ENCODE measurements at places on chromosomes 5 and 9. TPM values are rescaled to one million over a fixed set of nuclear protein-coding genes. Genes with fewer than 3 reads are reported as not detected.

DNA sequence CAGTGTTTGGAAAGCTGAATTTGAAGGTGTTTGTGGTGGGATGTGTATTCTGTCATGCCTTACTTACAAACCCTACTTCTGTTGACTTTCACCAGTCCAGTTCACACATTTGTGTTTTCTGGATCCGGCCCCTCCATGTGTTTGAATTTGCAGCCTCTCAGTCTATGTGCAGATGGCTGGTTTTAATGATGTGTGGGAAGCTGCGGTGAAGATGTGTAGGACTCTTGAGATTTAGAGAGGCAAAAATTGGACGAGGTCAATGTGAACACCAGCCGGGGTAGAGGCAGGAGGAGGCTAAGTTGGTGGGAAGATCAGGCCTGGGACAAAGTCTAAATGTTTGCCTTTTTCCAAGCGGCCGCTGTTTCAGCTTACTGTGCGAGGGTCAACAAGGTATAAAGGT lies 115.4 kb upstream of the KLF9 start:
- no peak for DNase-seq

- no peak for DNase-seq
Observed at GRCh38 chr9:126763130-126763764, 41.6 kb upstream of the ZBTB43 start.

DNA sequence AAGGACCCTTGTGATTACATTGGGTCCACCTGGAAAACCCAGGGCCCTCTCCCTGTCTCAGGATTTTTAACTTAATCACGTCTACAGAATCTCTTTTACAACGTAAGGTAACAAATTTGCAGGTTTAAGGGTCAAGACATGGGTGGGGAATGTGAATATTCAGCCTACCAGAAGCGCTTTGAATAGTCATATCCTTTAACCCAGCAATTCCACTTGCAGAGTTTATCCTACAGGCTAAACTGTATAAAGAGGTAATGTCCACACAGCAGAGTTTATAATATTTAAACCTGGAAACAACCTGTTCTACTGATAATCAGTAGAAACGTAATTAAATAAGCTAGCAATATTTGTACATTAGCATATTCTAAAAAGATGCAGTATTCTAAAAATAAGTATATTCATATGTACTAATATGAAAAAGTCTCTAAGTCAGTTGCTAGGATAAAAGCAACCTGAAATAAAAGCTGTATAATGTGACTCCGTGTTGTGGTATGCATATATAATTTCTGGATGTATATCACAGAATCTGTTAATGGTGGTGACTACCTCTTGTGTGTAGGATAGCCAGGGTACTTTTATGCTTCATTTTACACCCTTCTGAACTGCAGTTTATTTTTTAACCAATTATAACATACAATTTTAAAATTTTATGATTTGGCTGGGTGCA lies 14.1 kb upstream of the NIPAL4 start:
- DNase-seq, result peak; percentile 54

- DNase-seq, result no peak
Observed at GRCh38 chr9:112809906-112810305, 59.3 kb downstream of the SNX30 start.

- DNase-seq, result no peak
Observed at GRCh38 chr5:68464424-68464823, 248.9 kb downstream of the PIK3R1 start.

GRCh38 chr5:56685503-56686217 lies 129.7 kb upstream of the MAP3K1 start:
- no peak for DNase-seq

GRCh38 chr9:7216004-7216841 lies 458.4 kb downstream of the KDM4C start:
- DNase-seq, result peak; percentile 79

- peak; percentile 96 for DNase-seq
Observed at GRCh38 chr5:160837749-160838593, 14.0 kb downstream of the ATP10B start.

DNA sequence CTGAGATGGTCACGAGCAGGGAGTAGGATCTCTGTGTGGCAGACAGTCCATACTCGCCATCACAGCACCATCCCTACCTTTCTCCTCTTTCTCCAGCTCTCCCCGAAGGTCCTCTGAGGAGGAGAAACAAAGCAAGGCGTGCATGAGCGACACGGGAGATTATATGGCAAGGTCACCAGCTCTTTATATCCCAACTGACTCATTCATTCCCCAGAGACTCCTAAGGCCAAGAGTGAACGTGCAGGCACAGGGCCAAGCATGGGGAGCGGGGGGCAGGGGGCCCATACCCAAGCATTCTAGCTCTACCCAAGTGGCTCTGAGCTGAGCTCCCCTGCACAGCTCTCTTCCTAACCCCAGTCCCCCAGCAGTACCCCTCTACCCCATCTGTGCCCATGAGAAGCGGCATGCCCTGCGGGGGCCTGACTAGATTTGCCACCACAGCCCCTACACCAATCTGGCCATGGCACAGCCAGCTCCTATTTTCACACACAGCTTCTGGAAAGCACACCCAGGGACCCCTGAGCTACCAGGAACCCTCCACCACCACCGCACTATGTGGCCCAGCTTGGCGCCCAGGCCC lies 6.8 kb downstream of the TRIM7 start:
- DNase-seq, result no peak

DNA sequence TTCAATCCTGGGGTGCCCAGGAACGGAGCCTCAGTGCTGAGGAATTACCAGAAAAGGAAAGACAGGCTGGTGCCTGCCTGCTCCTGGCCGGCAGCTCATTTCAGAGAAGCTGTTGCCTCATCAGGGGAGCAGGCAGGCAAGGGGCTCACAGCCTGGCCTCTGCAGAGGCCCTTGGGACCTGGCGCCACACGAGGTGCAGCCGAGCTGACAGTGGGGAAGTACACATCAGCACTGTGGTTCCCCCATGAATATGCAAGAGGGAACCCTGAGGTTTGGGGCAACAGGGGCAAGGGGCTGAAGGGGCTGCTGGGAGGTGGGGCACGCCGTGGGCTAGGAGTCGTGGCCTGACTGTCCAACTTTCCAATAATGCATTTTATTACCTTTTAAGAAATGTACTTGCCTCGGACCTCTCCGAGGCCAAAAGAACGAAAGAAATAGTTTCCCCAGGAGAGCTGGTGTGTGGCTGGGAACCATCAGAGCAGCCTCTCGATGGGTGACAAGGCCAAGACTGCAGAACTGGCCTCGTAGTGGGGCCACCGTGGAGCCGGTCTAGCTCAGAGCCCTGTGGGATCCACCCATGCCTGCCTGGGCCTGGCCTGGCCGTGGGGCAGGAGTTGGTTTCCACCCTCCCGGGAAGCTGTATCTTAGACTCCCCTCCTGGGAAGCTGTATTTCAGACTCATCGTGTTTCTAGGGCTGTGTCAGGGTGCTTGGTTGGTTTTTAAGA lies 198.6 kb downstream of the PAX5 start:
- no peak for DNase-seq

GRCh38 chr5:163532171-163533084 lies 27.0 kb downstream of the MAT2B start:
- DNase-seq, result no peak

DNA sequence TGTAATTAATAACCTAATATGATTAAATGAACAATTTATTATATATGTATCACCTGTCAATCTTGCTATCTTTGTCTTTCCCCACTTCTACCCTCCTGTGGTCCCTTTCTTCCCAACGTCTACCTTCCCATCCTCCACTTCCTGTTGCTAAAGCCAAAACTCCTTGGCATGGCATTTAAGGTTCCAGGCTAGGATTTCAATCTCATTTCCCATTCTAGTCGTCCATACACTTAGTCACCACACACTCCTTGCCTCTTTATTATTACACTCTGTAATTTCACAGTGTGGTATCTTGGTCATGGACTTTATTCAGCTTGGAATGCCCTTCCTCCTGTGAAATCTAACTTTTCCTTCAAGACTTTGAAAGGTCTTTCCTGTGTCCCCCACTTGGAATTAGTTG lies 115.3 kb downstream of the SEMA6A start:
- DNase-seq, result no peak

DNA sequence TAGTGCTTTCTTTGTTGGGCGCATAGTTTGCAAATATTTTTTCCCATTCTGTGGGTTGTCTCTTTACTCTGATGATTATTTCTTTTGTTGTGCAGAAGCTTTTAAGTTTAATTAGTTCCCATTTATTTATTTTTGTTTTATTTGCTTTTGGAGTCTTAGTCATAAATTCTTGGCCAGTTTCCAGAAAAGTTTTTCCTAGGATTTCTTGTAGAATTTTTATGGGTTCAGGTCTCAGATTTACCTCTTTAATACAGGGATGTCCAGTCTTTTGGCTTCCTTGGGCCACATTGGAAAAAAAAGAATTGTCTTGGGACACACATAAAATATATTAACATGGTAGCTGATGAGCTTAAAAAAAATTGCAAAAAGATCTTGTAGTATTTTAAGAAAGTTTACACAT lies 122.0 kb downstream of the WDR70 start:
- DNase-seq, result no peak

- no peak for DNase-seq
Observed at GRCh38 chr9:80644044-80644443, 1045.3 kb downstream of the TLE1 start.

The SMIM15 gene
- 69.3 TPM for total RNA-seq

The TENT4A gene
- 14.9 TPM for total RNA-seq

The GLDC gene
- 1.3 TPM for total RNA-seq
